IPS DF 6.9 (cell line): ENCODE measurements at places on chromosomes 2 and 18.
A peak's percentile ranks its signal among the peaks of the same experiment; 100 is the strongest.

DNA sequence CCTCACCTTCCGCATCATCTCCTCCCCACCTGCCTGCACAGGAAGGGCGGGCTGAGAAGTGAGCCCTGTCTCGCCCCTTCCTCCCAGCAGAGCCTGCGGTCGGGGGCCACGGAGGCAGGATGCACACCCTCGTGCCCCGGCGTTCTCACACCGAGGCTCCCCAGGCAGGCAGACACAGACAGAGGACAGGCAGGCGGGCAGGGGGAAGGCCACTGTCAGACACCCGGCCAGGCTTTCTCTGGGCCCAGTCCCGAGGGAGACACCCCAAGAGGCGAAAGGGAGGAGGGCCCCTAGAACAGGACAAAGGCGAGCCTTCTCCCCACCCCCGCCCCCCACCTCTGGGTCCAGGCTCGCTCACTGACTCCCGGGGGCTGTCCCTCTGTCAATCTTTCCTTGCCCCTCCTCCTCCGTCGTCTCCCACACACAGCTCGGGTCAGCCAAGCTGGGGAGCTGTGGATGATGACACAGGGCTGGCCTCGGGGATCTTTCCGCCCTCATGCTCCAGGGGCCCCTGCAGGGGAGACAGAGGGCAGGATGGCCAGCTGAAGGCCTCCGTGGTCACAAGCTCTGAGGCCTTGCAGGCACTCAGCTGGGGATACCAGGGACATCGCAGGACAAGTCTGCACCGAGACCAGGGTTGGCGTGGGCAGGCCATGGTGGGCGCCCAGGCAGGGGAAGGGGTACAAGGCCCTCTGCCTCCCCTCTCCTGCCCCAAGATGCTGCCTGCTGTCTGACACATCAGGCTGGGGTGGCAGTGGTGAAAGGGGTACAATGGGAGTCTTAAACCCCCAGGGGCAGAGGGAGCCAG lies 24.9 kb downstream of the BIN1 start:
- H3K27ac ChIP-seq: no peak overlapping the region
- H3K36me3 ChIP-seq: no peaks in the 10 kb centered on the region
- DNase-seq: no peak

DNA sequence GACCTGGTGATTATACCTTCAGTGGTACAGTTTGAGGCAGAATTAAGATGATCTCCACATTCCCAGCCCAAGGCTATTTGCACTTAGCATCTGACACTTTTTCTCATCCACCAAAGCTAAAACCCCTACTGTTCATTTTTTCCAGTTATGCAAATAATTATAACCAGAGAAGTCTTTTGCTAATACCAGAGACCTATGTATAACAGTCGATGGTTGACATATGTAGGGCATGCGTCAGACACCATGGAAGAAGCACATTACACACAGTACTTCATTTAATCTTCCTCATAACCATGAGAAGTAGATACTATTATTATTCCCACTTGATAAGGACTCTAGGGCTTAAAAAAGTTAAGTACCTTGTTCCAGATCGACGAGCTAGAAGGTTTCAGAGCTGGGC lies 36.5 kb downstream of the AP1S3 start:
- H3K4me1 ChIP-seq: no peaks in the 10 kb centered on the region
- no peak overlapping the region for H3K27ac ChIP-seq
- H3K4me3 ChIP-seq: no peak overlapping the region
- DNase-seq: no peak
- H3K36me3 ChIP-seq: no peaks in the 10 kb centered on the region

- H3K36me3 ChIP-seq: no peaks in the 10 kb centered on the region; the same call in 1 of the 2 replicates
- H3K4me1 ChIP-seq: 0 out of 2 replicates have a peak, but pooled peaks cover 1% of the 10 kb centered on the region
- no peak overlapping the region for H3K27ac ChIP-seq
- no peak for DNase-seq
- peak overlapping the region; percentile 53; the same call in 1 of the 2 replicates for H3K4me3 ChIP-seq
- no peaks in the 10 kb centered on the region for H3K27me3 ChIP-seq
These were observed 564 bp downstream of the GCC2 start for GRCh38 chr2:108449410-108450130.

- no peaks in the 10 kb centered on the region for H3K4me1 ChIP-seq
- no peak for DNase-seq
- no peak overlapping the region for H3K4me3 ChIP-seq
- H3K27ac ChIP-seq: no peak overlapping the region
- H3K36me3 ChIP-seq: no peaks in the 10 kb centered on the region
These were observed 68.4 kb downstream of the NXPH2 start for GRCh38 chr2:138711812-138712211.

GRCh38 chr2:99153921-99154604 lies 679 bp downstream of the TSGA10 start:
- H3K27ac ChIP-seq: no peak overlapping the region
- DNase-seq: no peak
- H3K27me3 ChIP-seq: no peaks in the 10 kb centered on the region
- H3K4me3 ChIP-seq: peak overlapping the region; percentile 87; the same call in 1 of the 2 replicates
- H3K4me1 ChIP-seq: no peaks in the 10 kb centered on the region

GRCh38 chr2:43224571-43225092 lies 1.8 kb downstream of the ZFP36L2 start:
- DNase-seq: no peak
- H3K36me3 ChIP-seq: peaks cover 11% of the 10 kb centered on the region; the same call in 1 of the 2 replicates
- H3K27me3 ChIP-seq: no peaks in the 10 kb centered on the region
- H3K4me1 ChIP-seq: no peaks in the 10 kb centered on the region

GRCh38 chr18:39845631-39846030 lies 2109.4 kb upstream of the PIK3C3 start:
- H3K27ac ChIP-seq: no peak overlapping the region
- H3K4me1 ChIP-seq: 0 out of 2 replicates have a peak, but pooled peaks cover 2% of the 10 kb centered on the region
- no peaks in the 10 kb centered on the region for H3K27me3 ChIP-seq
- H3K36me3 ChIP-seq: no peaks in the 10 kb centered on the region
- no peak overlapping the region for H3K4me3 ChIP-seq

- H3K27ac ChIP-seq: no peak overlapping the region
- DNase-seq: no peak
- no peaks in the 10 kb centered on the region; the same call in 1 of the 2 replicates for H3K27me3 ChIP-seq
These were observed 30.5 kb downstream of the ASB1 start for GRCh38 chr2:238456970-238457926.

GRCh38 chr2:39023649-39024048 lies 97.2 kb downstream of the SOS1 start:
- no peaks in the 10 kb centered on the region for H3K36me3 ChIP-seq
- H3K4me3 ChIP-seq: no peak overlapping the region
- H3K27me3 ChIP-seq: no peaks in the 10 kb centered on the region
- DNase-seq: no peak
- H3K27ac ChIP-seq: no peak overlapping the region
